ENCODE measurements at places on chromosomes 16 and 17.

DNA sequence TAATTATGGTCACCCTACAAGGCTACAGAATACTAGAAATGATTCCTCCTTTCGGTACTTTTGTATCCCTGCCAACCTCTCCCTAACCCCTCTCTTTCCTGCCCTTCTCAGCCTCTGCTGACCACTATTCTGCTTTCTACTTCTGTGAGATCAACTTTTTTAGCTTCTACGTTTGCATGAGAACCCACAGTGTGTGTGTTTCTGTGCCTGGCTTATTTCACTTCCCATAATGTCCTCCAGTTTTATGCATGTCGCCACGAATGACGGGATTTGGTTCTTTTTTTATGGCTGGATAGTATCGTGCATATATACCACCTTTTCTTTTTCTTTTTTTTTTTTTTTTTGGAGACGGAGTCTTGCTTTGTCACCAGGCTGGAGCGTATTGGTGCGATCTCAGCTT, 92.1 kb downstream of the RAP1GAP2 start:
- DNase-seq, result no peak

- DNase-seq, result no peak
Measured at GRCh38 chr16:85435286-85435685, 177.8 kb upstream of the GSE1 start.

- DNase-seq, result no peak
Measured at GRCh38 chr17:33977729-33978514, 277.2 kb upstream of the CCL2 start.

- no peak for DNase-seq
Measured at GRCh38 chr16:48041981-48042421, 113.8 kb downstream of the ABCC12 start.

DNA sequence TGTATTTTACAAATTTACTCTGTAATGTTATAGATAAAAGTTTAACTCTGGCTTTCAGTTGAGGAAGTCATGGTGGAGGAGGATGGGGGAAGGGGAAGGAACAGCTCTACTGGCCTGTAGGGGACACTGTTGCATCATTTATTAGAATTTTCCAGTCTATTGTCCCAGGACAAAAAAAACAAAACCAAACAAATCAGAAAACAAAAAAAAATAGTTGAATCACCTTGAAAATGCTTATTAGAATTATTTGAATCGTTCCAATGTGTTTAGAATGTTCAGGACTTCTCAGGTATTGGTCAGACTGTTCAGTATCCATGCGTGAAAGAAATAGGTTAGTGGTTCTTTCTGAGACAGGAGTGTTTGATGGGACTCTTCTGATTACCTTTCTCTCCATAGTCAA, 242.0 kb downstream of the FTO start:
- DNase-seq, result no peak

DNA sequence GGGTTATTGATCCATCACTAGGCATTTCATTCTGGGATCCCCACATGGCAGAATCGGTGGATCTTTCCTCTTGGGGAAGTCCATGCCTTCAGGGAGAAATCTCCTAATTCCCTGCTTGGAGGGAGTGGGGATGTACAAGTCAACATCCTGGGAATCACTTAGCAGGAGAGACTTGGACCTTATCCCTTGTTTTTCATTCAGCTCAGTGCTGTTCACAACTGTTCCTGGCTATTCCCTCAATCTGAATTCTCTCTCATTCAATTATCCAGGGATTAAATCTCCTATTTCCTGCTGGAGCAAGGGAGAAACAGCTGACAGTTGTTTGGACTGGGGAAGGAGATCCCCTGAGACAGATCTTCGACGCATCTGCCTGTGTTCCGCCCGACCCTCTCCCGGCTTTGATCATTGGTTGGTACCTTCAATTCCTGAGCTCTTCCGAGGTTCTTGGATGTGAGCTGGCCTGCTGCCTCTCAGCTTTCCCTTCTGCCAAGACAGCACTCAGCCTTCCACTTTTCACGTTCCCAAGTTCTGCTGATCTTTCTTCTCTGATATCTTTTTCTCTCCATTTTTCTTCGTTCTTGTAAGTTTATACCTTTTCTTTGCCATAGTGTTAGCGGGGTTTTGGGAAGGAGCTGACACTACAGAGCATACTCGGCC, 115.4 kb upstream of the GNAO1 start:
- DNase-seq, result no peak

DNA sequence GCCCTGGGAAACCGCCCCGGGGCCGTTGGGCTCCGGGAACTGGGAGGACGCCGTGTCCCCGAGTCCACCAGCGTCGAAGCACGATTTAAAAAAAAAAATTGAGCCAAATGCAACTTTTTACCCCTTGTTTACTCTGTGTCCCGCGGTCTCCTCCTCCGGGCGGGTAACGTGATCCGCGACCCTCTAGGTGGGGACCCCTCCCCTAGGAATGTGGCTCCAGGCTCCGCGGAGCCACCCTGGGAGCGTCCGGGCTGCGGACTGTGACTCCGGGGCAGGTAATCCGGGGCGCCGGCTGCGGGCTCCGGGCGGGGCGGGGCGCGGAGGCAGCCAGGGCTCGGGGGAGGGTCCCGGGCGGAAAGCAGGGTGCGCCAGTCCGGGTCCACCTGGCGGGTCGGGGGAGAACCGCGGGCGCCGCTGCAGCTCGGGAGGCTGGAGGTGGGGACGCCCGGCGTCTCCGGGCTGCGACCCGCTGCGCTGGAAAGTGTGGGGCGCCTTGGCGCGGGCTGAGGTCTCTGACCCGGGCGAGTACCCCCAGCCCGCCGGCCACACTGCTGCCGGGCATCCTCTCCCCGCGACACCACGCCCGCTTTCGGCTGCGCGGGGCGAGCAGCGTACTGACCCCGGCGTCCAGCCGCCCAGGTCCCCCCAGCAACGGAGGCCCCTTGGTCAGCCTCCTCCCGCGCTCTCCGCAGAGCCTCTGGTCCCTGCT, 852 bp upstream of the HELZ start:
- peak; percentile 35 for DNase-seq

DNA sequence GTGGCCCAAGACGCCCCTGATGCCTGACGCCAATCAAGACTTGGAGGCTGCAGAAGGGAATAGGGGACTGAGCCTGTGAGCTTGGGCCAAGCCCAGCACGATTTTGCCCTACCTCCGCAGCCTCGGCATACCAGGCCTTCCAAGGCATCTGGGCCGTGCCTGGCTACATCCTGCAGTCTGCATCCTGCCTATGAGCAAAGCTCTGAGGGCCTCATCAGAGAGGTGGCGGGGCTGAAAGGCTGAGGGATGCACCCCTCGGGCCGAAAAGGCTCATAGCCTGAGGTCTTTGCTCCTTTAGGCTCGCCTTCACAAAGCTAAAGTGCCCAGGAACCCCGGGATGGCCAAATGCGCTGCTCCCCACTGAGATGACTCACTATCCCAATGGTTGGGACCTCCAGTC, 2.5 kb downstream of the SEZ6 start:
- DNase-seq, result no peak

- no peak for DNase-seq
Measured at GRCh38 chr16:22628994-22629393, 118.3 kb downstream of the NPIPB5 start.

- DNase-seq, result no peak
Measured at GRCh38 chr17:54760836-54761235, 139.8 kb upstream of the TOM1L1 start.

DNA sequence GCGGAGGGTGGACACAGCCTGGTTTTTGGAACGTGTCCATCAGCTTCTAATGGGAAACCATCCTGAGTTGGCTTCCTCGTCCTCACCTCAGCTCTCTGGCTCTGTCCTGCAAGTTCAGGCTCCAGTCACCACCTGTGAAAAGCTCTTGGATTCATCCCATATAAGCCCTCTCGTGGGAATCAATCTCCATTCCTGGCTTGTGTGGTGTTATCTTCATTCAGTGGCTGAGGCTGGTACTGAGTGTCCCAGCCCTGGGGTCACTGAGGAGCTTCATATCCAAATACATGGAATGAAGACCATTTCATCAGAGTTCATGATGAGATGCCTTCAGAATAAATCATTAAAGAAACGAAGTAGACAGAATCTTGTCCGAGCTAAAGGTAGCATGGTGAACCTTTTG, 189.2 kb downstream of the RBFOX1 start:
- no peak for DNase-seq

- DNase-seq, result no peak
Measured at GRCh38 chr16:8716592-8716991, 42.2 kb downstream of the ABAT start.

- no peak for DNase-seq
Measured at GRCh38 chr16:78227855-78228254, 128.4 kb downstream of the WWOX start.

- no peak for DNase-seq
Measured at GRCh38 chr17:60158751-60159478, 9.1 kb downstream of the CA4 start.

DNA sequence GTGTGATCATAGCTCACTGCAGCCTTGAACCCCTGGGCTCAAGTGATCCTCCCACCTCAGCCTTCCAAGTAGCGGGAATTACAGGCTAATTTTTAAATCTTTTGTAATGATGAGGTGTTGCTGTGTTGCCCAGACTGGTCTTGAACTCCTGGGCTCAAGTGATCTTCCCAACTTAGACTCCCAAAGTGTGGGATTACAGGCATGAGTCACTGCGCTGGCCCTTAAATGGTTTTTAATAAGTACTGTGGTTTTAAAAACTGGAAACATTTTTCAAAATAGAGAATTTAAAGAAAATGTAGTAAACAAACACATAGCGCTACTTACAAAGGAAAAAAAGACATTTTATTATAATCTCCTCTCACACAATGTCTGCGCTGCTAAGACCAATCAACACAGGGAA, 32.2 kb downstream of the MARCHF10 start:
- no peak for DNase-seq

GRCh38 chr17:29099527-29099926, 56.6 kb downstream of the PIPOX start:
- no peak for DNase-seq

DNA sequence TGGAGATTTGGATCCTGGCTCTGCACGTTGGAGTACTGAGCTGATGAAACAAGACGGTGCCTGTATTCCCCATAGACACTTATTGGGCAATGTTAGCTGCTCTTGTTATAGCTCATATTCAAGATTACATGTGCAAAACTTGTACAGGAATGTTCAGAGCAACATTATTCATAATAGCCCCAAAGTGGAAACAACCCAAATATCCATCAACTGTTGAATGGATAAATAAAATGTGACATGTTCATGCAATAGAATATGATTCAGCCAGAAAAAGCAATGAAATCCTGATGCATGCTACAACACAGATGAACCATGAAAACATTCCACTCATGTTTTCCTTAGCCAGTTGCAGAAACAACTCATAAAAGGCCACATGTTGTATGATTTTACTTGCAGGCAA, 5.7 kb upstream of the SDR42E1 start:
- no peak for DNase-seq

DNA sequence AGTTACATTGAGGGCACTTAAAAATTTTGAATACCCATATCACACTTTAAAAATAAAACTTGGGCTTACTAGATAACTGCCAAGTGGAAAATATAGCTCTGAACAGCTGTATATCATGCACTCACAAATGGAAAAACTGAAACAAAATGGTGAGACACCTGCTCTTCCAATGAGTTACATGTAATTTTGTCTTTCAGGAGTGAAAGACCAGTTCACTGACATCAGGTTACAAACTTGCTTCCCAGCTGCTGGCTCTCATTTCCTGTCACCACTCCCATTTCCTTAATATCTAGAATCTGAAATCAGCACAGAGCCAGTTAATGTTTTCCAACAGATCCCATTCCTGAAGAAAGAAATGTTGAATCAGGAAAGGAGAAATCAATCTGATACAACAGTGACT, 10.8 kb downstream of the CSNK2A2 start:
- no peak for DNase-seq

- peak; percentile 48 for DNase-seq
Measured at GRCh38 chr16:2507052-2507659, 6.6 kb upstream of the ATP6V0C start.
